CMK (cell line): ENCODE measurements at places on chromosomes 1 and 21.

DNA sequence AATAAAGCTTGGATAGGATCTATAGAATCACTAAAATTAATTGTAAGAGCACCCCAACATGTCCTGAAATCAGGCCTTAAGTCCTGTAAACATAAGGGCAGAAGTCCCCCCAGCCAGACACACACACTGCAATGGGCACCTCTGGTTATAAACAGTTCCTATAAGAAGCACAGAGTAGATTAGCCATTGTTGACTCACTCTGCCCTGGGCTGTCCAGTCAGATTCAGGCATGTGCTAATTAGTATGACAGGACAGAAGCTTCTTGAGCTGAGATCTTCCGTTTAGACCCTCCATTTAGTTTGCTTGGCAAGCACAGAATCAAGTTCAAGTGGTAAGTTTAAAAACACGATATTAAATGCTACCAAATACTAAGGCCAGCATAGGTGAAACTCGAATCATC lies 11.8 kb upstream of the DENND1B start:
- DNase-seq = no peak

DNA sequence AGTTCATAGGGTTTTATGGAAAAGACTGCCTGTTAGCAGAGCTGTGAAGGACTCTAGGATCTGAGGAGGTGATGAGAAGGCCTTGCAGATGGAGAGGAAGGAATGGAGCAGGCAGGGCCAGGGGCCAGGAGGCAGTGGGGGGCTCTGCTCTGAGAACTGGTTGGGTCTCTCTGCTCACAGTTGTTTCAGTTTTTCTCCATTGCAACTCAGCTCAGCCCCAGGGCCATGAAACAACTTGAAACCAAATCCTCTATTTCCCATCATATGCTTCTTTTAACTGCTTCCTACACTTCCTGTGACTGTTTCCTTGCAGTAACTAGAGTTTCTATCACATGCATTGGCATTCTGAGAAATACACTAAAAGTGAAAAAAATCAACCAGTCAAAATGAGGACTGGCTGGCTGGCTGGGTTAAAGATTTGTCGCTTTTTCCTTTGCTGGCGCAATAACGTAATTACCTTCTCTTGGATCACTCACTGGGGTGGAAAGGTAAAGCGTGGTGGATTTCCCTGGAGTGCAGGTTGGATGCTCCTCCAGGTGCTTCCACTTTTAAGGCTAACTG lies 172.0 kb downstream of the CDC7 start:
- DNase-seq = no peak

- DNase-seq = no peak
Observed at GRCh38 chr1:208127792-208128529, 116.2 kb downstream of the PLXNA2 start.

DNA sequence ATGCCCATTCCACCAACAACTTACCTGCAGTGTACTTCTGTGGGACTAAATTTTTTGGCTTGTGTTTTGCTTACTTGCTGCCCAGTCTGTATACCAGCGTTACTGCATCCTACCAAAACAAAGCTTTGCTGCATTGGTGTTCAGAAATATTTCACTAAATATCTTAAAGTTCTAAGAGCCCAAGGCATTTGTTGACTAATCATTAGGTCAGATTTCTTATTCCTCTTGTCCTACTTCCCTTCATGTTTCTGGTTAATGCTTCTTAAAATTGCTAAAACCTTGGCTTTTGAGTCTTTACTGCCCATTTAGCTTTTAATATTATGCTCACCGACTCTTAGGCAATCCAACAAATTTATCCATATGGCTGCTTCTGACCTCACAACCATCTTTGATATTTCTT lies 161.8 kb downstream of the DPYD start:
- no peak for DNase-seq

GRCh38 chr1:26412180-26412840 lies 1.7 kb downstream of the LIN28A start:
- DNase-seq = no peak

- no peak for DNase-seq
Observed at GRCh38 chr1:68970571-68970970, 473.7 kb upstream of the DEPDC1 start.

DNA sequence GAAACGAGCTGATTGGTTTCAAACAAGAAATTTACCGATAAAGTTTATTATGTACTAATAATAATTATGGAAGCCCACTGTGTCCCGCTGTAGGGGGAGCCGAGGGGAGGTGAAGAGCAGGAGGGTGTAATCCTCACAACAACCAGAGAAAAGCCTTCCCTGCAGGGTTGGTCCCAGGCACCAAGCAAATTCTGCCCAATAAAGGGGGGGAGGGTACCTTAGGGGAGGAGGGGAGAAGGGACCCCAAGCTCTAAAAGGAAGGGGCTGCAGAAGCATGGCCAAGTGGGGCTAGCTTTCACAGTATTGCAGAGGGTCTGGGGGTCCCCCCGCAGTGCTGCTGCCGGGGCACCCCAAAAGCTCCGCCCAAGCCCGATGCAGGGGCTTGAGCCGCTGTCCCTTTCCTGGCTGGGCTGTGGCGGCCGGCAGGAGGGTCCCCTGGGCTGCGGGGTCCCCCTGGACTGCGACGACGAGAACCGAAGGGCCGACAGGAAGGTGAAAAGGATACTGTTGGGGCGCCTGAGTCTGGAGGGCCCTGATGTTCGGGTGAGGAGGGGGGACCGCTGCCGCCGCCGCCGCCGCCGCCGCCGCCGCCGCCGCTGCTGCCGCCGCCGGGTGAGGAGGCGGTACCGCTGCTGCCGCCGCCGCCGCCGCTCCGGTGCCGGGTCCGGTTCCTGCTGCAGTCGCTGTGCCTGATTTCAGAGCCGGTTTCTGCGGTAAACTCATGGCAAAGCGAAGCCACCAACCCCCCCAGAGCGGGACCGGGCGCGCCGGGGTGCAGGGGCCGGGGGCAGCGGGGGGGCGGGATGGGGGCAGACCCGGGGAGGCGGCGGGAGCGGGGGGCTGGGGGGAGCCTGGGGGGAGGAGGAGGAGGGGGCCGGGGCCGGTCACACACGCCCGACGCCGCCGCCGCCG lies 771 bp downstream of the EIF4G3 start:
- DNase-seq = no peak

GRCh38 chr1:206757524-206758266 lies 12.9 kb upstream of the IL19 start:
- no peak for DNase-seq

DNA sequence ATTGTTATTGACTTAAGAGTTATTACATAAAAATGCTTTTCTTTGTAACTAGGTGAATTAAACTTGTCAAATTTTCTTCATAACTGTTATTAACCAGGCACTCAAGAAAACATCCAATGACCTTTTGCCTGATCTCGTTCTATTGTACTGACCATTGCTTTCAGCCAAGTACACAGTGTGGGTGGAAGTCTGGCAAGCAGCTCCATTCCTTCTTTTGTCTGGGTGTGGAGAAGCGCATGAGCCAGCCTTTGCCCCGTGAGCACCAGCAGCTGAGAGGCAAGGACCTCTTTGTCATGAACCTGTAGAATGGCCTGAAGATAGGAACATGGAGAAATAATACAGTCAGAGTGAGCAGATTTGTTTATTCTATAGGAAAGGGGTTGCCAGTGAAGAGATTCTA lies 57.5 kb downstream of the IARS2 start:
- no peak for DNase-seq

DNA sequence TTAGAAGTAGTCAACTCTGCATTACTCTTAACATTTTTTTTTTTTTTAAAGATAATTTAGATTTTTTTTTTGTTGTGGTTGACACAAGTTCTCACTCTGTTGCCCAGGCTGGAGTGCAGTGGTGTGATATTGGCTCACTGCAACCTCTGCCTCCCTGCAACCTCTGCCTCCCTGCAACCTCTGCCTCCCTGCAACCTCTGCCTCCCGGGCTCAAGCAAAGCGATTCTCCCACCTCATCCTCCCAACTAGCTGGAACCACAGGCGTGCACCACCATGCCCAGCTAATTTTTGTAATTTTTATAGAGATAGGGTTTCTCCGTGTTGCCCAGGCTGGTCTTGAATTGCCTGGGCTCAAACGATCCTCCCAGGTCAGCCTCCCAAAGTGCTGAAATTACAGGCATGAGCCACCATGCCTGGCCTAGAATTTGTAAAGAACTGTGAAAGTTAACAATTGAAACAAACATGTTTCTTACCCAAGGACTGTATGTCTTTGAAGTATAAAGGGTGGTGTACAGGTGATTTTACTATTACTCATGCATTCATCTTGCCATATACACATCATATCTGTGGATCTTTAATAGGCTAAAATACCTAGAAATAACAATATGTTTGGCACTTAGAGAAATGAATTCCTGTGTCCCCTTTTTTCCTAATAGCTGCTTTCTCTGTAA lies 114.7 kb downstream of the ATP5PO start:
- no peak for DNase-seq

- DNase-seq = no peak
Observed at GRCh38 chr1:196467230-196467925, 140.9 kb downstream of the KCNT2 start.

- DNase-seq = no peak
Observed at GRCh38 chr1:69814926-69815325, 247.2 kb downstream of the LRRC7 start.

GRCh38 chr1:99049745-99050144 lies 45.1 kb upstream of the PLPPR5 start:
- DNase-seq = no peak

DNA sequence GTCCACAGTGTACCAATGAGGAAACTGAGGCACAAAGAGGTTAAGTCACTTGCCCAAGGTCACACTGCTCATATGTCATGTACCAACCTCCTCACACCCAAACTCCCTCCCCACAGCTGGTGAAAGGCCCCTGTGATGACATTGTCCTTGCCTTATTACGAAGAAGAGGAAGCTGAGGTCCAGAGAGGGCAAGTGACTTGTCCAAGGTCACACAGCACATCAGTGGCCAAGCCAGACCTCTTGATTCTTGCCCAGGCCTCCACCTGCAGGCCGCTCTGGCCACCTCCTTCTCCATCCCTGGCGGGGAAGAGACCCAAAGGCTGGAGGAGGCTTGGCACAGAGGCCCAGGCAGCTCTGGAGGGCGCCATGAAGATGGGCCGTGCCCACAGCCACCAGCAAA lies 492.4 kb downstream of the PTPRU start:
- DNase-seq = no peak

DNA sequence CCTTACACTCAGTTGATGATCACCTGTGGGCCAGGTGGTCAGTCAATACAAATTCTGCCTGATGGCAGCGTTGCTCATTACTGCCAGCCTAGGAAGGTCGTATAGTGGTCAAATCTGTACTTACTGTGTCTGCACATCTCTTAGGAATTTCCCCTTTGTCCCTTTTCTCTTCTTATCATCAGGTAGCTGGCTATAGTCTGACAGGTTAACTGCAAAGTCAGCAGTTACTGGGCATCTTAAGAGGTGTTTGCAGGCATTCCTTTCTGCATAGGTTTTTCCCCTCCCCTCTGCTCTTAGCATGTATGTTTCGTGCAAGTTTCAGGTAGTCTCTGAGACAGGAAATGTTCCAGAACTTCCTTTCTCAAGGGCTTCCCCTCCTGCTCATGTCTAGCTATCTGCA lies 298.7 kb downstream of the LRRIQ3 start:
- DNase-seq = no peak

GRCh38 chr1:22747021-22747734 lies 36.5 kb downstream of the EPHB2 start:
- DNase-seq = no peak

- no peak for DNase-seq
Observed at GRCh38 chr1:81921344-81921743, 120.6 kb downstream of the ADGRL2 start.

DNA sequence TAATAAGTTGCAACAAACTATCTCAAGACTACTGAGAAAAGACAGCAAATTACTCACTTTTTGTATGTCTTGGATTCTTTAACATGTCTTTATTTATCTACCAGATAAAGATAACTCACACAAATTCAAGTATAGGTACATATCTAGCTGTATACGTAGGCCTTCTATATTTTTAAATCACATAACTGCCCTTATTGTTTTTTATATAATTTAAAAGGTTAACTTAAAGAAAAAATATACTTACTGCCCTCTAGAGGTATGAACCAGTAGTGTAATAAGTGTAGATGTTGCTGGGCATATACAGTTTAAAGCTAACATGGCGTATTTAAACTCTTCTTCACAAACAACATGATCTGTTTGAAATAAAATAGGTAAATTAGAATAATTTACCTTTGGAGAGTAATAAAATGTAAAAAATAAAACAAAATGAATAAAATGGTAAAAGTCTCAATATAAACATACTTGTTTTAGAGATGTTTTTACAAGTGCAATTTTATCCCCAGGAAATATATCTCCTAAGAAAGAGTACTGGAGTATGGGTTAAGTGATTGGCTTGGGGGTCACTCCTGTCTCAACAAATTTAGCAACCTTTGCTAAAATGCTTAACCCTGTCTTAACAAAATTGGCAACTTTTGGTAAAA lies 235.2 kb downstream of the KCNT2 start:
- peak; percentile 32 for DNase-seq

- no peak for DNase-seq
Observed at GRCh38 chr1:233372218-233373120, 44.9 kb downstream of the MAP3K21 start.

- no peak for DNase-seq
Observed at GRCh38 chr1:7265771-7266371, 480.6 kb downstream of the CAMTA1 start.

DNA sequence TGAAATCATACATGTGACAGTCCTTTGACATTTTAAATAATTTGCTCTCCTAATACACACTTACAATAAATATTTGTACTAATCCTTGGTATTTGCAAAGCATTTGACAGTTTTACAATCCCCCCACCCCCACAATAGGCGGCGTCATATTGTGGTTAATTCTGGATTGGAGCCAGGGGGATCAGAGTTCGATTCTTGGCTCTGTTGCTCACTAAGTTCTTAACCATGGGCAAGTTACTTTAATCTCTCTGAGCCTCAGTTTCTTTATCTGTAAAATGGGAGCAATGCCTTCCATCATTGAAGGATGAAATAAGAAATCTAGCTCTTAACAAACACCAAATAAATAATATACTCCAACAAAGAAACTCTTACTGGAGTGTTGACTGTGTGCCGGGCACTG lies 23.8 kb downstream of the CACNA1S start:
- DNase-seq = no peak

DNA sequence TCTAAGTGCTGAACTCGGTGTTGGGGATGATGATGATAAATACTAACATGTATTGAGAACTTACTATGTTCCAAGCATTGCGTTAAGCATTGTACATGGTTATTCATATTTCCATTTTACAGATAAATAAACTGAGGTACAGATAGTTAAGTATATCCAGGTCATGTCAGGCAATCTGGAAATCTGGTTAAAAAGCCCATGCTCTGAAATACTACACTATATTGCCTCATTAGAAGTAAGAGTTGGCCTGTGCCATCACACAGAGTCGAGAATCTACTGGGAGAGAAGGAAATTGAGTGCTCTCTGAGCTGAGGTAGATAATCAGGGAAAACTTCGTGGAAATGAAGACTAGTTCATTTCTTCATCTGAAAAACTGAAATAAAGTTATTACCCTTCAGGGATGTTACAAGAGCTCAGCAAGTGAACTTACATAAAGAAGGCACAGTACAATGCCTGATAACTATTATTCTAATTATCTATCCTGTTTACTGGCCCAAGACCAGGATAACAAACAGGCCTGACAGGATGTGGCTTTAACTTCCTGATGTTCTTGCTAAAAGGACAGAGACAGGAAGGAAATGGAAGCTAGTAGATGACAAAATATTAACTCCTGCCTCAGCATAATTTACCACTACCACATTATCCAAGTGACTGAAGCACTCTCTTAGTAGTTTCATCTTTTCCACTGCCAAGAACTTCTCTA lies 85.6 kb downstream of the EPS15 start:
- DNase-seq = peak; percentile 43
